ENCODE measurements at places on chromosomes 5 and 9.

DNA sequence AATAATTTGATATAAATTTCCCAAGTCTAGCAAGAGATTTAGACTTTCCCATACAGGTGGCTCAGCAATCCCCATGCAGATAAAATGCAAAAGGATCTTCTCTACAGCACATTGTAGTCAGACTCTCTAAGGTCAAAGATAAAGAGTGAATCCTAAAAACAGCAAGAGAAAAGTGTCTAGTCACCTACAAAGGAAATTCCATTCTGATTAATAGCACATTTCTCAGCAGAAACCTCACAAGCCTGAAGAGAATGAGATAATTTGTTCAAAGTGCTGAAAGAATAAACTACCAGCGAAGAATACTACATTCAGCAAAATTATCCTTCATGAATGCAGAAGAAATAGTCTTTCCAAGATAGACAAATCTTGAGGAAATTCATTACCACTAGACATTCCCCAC, 493.3 kb downstream of the PRELID2 start:
- DNase-seq, result no peak

DNA sequence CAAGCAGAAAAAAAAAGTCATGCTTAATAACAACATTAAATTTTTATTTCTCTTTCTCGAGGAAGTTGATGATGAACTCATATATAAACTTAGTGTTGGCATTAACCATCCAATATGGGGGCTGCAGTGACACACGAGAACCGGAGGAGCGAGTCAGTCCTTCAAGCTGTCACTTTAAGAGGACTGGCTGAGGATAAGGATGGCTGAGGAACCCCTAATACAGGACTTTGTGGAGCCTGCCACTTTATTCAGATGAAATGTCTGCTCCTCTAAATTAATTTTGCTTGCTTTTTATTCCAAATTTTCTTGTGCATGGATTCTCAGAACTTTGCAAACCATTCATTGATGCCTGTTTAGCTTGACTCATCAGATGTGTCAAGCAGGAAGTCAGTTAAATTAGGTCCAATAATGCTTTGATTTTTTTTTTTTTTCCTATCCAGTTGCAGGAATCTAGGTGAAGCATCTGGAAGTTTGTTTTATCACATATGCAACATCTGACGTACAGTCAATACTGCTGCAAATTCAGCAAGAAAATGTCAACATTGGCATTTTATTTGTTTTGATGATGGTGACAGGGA, 144.2 kb upstream of the COL5A1 start:
- DNase-seq, result no peak

- no peak for DNase-seq
These were observed 388.0 kb upstream of the TUSC1 start for GRCh38 chr9:26066237-26066636.

DNA sequence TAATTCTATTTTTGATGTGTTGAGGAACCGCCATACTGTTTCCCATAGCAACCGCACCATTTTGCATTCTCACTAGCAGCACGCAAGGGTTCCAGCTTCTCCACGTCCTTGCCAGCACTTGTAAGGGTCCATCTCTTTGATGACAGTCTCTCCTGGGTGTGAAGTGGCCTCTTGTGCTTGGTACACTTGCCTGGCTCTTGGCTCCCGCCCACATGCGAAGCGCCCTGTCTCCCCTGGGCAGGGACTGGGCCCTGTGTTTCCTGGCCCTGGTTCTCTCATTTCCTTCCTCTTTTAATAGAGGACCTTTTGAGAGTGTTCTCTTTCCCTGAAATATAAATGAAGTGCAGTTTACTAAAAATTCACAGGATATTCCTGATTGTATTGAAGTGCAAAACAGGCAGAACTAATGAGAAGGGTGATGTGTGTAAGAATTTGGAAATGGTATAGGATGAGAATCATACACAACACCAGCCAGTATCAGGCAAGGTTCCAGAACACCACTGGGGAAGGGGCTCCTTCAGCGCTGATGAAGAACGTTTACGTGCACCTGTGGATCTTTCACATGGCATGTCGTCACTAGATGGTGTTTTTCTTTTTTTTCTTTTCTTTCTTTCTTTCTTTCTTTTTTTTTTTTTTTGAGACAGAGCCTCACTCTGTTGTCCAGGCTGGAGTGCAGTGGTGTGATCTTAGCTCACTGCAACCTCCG, 73.0 kb downstream of the EHMT1 start:
- no peak for DNase-seq

DNA sequence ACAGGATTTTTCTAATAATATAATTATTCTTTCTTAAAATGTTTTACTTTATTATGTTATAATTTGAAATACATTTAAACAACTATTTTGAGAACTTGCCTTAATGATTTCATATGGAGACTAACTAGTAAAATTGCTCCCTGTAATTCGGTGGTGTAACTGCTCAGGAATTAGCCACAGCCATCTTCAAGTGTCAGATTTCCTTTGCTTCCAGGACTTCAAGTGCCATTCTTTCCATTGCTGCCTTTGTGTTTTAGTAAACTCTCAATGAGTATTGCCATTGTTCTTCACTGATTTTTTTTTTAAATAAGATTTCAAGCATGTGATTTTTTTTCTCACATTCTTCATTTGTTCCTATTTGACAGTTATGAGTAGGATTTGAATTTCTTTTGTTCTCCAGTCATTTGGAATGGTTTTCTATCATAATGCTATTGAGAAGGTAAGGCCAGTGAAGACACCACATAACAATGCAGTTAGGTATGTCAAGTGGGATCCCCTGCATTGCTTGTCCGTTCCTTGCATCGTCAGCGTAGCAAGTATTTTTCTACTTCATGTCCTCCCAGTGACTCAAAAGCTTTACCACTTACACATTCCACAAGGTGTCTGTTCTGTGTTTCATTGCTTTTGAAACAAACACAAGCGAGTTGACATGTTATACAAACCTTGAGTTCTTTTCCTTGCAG, 83.7 kb downstream of the LNPEP start:
- no peak for DNase-seq

GRCh38 chr5:6424110-6424659, 24.5 kb upstream of the UBE2QL1 start:
- no peak for DNase-seq

DNA sequence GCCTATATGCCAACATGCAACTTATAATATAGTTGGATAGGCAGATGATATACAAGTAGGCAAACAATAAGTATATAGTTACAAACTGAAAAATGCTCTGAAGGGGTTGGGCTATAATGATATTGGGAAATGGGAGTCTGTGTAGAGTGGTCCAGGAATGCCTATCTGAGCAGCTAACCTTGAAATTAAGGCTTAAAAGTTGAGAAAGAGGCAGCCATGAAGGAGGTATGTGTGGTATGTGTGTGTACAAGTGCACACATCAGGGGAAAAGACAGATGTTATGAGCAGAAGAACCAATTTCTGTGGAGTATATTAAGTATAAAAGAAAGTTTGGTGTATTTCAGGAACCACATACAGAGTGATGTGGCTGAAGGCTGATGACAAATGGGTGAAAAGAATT, 154.9 kb upstream of the PAPPA start:
- DNase-seq, result no peak

- DNase-seq, result no peak
These were observed 35.0 kb downstream of the MYO10 start for GRCh38 chr5:16901021-16901644.

DNA sequence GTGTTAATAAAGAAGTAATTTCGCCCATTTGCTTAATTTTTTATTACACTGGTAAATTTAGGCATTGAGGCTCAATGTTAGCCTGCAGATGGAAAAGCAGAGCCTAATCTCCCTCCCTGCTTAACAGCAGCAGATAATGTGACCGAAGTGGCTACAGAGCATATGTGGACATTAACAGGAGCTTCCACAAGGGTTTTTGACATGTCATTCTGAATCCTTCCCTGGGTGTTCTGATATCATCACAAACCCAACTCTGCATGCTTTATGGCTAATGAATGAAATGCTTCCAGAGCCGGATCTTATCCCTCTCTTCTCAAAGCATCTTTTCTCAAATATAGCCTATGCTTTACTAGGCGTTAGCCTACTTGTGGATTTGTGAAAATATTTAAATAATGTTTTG, 208.6 kb downstream of the CAAP1 start:
- no peak for DNase-seq

DNA sequence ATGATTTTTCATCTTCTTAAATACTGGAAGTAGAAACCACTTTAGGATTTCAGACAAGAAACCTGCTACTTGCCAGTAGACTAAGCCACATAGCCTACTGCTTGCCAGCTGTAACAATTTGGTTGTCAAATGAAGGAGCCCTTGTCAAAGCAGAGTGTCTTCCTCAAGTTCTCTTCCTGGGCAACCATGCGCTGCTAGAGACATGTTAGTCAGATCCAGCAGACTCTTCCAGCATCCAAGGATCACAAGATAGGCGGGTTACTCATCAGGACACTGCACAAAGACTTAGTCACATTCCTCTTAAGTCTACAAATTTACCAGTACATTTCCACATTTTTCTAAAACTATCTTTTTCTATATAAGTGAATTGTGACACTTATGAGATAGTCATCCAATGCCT, 24.4 kb downstream of the SKIC3 start:
- no peak for DNase-seq

- DNase-seq, result no peak
These were observed 17.4 kb downstream of the SEC61B start for GRCh38 chr9:99239341-99240060.

GRCh38 chr5:174323878-174324281, 278.4 kb downstream of the NSG2 start:
- no peak for DNase-seq

GRCh38 chr5:142872795-142873194, 102.6 kb downstream of the ARHGAP26 start:
- DNase-seq, result no peak

- DNase-seq, result no peak
These were observed 21.1 kb downstream of the SPOCK1 start for GRCh38 chr5:137478043-137478442.

DNA sequence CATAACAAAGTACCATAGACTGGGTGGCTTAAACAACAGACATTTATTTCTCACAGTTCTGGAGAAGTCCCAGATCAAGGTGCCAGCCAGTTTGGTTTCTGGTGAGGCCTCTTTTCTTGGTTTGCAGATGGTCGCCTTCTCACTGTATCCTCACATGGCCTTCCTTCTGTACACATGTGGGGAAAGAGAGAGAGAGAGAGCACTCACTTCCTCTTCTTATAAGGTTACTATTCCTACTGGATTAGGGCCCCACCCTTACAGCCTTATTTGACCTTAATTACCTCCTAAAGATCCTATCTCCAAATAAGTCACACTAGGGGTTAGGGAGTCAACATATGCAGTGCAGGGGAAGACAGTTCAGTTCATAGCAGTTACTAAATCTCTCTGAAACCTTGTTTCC, 205.6 kb upstream of the GDNF start:
- no peak for DNase-seq

- no peak for DNase-seq
These were observed 170.2 kb upstream of the HMHB1 start for GRCh38 chr5:143641549-143642355.

Measured in suprapubic skin (tissue), 4 donors.